ENCODE measurements at places on chromosomes 3 and 15. TPM values are rescaled to one million over a fixed set of nuclear protein-coding genes. Genes with fewer than 3 reads are reported as not detected.

GRCh38 chr3:4332111-4332510 is 28.9 kb downstream of the SETMAR start:
- no peak for DNase-seq

GRCh38 chr15:40069178-40070165 is 30.5 kb upstream of the SRP14 start:
- peak; percentile 84 for DNase-seq

DNA sequence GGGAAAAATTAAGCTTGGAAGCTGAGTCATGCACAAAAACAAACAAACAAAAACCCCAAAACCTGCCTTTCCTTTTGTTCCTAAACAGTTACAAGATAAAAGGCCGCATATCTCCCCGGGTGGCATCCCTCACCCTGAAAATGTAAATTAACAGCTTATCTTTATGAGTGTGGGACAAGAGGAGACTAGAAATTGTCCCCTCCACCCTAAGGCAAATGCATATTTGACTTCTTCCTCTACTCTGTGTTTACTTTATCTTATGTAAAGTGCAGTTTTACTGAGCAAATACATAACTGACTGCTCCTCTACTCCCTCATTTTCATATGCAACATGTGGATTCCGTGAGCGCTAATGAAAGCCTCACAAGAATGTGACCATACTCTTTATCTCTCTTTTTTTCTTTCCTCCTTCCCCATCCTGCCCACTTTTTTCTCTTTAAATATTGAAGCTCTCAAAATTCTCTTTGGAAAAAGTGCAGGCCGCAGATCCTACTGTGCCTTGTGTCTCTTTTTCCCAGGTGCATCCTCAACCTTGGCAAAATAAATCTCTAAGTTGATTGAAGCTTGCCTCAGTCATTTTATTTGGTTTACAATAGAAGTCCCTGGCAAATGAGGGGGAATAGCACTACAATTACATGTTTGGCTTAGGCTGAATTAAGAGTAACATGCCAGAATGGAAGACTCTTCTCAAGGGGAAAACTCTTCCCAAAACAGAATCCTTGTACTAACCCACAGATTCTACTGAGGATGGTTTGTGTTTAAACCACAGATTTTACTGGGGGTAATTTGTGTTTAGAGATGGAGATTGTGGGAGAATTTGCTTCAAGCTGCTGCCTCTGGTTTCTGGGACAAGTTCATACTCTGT is 72.7 kb upstream of the WDR72 start:
- DNase-seq, result no peak

DNA sequence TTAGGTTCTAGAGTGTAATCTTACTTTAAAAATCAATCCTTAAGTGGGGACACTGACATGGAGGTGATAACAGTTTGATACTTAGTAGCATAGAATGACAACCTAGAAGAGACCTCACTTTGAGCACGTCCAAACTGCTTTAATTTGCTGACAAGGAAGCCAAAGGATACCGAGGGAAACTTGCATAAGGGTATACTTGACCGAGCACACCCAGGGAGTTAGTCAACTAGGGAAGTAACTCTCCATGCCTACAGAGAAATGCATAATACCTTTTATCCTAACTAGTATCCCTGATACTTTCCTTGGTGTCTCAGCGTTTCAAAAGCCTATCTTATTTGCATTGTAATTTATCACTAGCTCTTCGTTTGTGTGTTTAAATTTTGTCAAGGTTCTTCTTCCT is 5.5 kb upstream of the TPRG1 start:
- DNase-seq, result no peak

The ALDH1A3 gene
- total RNA-seq, result 0.39 TPM

DNA sequence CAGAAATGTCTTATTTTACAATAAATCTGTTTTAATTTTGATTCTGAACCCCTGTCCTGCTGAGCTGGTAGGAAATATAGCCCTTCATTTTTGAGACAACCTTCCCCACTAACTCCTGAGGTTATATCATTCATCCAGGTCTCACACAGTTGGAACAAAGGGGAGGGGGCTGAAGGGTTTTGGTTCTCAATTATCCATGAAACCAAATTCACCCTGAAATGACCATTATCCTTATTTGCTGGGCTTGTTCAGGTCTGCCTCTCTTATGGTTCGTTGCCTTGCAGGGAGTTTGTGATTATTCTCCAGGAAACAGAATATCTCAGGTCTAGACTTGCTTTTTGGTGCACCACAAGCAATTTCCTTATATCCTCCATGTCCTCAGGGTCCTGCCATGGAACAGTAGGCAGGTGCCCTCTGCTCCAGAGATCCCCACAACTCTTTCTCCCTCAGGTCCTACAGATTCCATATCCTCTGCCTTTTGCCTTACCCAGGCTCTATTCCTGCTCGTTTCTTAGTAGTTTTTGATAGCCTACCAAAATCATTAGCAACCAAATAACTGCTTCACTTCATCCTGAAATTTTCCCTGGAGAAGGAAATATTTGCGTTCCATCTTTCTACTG is 94.4 kb downstream of the TGFBR2 start:
- DNase-seq, result no peak

DNA sequence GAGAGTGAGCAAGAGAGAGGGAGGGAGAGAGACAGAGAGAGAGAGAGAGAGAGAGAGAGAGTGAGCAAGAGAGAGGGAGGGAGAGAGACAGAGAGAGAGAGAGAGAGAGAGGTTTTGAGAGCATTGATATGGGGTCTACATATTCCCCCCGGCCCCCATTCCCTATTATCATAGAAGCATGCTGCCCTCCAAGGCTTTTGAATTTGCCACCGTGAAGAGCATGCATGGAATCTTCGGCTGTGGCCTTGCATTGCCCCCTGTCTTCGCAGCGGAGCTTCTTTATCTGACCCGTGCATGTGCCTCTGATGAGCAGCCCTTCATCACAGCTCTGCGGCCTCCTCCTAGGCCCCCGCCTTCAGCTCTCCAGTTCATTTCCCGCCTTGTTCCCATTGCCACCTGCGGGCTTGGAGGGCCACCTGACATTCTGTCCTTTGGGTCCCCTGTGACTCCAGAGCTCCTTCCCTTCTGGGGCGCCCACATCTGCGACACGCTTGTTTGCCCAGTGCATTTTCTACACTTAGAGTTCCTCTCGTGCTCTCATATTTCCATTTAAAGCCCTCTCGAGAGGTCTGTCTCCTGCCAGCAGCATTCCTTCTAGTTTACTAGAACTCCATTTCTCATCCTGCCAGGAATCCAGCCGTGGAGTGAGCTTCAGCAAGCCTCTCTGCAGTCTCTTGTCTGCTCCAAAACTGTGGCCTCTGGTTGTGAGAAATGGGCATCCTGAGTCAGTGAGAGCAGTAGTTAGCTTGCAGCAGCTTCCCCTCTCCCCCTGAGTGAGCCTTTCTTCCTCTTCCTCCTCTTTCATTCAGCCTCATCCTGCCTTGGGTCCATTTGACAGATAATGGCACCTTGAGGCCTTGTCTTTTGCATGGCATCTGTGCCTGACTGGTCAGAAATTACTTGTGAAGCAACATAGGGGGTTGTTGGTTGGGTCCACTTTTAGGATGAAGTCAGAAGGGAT is 25.3 kb downstream of the LPP start:
- no peak for DNase-seq

DNA sequence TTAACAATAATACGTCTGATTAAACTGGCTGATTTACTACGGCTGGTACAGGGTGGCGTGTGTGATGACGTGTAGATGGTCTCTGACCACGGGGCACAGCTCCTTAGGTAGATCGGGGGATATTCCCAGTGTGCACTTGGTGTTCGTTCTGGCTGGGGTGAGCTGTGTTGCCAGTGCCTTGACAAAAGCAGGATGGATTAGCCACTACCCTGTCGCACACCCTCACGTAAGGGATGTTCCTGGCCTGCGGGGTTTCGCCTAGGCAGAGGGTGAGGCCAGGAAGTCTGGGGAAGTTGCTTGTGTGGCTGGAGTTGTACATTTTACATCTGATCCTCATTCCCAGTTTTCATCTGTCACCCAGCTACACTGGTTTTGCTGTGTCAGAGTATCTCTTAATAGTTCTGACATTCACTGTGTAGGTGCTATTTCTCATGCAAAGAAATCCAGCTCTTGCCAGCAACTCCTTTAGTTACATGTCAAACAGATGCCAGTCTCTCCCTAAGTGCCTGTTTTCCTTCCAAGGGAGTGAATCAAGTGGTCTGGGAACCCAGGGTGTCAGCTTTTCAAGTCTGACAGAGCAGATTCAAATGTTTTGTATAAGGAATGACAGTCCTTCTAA is 66.1 kb upstream of the CCR4 start:
- DNase-seq, result no peak

DNA sequence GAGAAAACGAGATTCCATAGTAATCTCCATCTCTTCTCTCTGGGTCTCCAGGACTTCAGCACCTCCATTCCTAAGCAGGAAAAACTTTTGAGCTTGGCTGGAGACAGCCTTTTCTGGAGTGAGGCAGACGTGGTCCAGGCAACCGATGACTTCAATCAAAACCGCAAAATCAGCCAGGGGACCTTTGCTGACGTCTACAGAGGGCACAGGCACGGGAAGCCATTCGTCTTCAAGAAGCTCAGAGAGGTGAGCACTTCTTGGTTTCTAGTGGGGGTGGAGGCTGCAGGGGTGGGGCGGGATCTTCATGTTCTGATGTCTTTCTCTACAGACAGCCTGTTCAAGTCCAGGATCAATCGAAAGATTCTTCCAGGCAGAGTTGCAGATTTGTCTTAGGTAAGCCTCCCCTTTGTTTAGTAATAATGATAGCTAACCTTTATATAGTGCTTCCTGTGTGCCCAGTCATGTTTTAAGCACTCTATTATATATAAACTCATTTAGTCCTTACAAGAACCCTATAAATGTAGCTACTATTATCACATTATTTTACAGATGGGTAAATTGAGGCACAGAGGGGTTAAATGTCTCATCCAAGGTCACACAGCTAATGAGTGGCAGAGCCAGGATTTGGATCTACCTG is 35.0 kb upstream of the TATDN2 start:
- DNase-seq, result peak; percentile 64

The PLAAT1 gene
- 8.1 TPM for total RNA-seq

GRCh38 chr3:61796088-61796680 is 234.8 kb downstream of the PTPRG start:
- DNase-seq, result no peak

The TERC gene
- 52.4 TPM for total RNA-seq

DNA sequence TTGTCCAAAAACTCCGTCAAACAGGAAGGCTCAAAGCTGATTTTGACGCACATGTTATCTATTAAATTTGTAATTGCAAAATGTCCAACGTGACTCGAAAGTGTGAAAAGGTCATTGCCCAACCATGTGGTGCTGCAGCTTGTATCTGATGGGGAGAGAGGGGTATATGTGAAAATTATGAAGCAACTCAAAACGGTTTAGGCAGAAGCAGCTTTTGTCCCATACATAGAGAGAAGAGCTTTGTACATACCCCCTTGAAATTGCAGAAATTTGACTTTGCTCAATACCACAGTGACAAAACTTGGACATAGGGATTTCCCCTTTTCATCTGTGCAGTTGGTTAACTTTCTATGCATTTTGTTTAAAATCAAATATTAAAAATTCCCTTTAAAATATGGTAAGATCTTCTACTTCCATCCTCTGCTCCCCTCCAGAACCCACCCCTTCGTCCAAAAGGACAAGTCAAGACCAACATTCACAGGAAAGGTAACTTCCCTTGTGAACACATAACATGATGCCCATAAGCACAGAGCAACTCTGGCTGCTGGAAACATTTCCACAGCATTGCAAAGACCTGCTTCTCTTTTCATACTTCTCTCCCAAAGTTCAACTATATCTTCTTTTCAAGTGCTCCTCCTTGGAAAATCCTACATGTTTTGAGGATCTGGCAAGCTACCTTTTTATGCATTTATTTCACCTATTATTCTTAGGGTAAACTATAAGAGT is 253.7 kb upstream of the THBS1 start:
- DNase-seq, result no peak

DNA sequence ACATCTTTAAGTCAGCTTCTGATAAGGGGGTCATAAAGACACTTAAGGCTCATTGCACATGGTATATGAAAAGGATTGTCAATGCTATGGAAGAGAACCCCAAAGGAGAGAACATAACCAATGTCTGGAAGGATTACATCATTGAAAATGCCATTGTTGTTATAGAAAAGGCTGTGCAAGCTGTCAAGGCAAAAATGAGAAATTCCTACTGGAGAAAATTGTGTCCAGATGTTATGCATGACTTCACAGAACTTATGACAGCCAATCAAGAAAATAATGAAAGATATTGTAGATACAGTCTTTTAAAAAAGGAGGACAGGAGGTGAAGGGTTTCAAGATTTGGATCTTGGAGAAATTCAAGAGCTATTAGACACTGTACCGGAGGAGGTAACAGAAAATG is 96.3 kb upstream of the MBNL1 start:
- no peak for DNase-seq

DNA sequence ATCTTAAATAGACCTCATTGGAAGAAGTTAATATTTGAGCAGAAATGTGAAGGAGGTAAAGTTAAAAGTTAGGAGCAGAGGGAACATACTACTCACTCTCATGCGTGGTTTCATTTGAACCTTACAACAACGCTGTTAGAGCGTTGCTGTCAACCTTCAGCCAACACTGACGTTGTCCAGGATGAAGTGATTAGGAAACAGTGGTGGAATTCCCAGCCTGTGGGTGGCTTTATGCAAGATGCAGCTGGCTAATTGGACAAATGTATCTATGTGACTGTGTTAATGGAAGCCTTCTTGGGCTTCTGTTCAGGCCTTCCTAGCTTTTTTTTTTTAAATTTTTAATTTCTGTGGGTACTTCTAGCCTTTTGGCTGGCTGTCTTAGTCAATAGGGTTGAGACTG is 40.5 kb downstream of the PTPRG start:
- DNase-seq, result no peak

GRCh38 chr3:101081999-101082398 is 88.8 kb upstream of the ABI3BP start:
- DNase-seq, result no peak

Measured in HT1080 (cell line).